Karpas-422 (cell line): ENCODE measurements at places on chromosomes 2 and 18.

DNA sequence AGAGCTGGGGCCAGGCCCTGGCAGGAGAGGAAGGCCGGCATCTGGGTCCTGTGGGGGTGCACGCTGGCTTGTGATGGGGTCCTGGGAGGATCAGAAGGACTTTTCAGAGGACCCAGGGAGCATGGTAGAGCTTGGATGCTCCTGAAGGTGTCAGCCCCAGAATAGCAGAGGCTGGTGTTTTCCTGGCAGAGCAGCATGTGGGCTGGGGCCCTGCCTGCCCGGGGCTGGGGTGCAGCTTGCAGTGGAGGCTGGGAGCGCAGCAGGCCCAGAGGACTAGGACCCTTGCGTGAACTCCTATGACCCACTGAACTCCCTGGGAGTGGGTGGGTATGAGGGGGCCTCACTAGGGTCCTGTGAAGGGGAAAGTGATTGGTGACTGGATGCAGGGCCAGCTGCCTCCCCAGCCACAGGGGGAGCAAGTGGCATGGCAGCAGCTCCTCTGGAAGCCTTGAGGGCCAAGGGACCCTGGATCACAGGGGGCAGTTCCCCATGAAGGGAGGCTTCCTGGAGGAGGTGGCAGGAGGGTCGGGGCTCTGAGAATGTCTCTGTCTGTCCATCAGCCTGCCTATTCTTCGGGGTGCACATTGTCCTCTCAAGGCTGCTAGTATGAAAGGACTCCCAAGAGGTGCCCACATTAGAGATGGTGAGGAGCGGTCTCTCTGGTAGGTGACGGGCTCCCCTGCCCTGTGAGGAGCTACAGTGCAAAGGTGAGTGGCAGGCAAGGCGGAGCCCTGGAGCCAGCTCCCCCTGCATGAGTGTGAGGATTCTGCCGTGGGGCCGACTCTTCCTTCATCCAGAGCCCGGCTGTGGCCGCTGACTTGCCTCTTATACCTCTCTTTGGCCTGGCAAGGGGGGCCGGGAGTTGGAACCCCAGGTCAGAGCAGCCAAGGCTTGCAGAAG, 249.0 kb downstream of the DYSF start:
- DNase-seq, result no peak

DNA sequence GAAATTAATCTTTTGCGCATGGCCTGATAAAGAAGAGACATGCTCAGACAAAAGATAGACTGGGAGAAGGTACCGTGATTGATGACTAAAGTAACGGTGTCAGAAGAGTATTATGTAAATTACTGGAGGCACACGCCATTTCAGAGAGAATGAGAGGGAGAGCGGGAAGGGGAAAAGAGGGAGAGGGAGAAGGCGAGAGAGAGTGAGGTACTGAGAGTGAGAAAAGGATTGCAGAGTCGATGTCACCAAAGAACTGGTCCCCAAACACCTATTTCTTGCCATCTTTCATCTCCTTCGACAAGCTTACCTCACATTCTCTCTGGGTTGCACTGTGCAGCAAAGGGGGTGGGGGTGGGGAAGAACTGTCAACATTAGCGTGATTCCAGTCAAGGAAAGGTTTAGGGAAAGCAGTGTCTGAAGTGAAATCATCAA, 673.7 kb downstream of the BCL11A start:
- DNase-seq, result no peak

- no peak for DNase-seq
These were observed 73.6 kb upstream of the CYP1B1 start for GRCh38 chr2:38149531-38149930.

GRCh38 chr2:238143239-238143951, 4.9 kb downstream of the KLHL30 start:
- no peak for DNase-seq

- DNase-seq, result no peak
These were observed 80.4 kb downstream of the CELF4 start for GRCh38 chr18:37484983-37485834.

DNA sequence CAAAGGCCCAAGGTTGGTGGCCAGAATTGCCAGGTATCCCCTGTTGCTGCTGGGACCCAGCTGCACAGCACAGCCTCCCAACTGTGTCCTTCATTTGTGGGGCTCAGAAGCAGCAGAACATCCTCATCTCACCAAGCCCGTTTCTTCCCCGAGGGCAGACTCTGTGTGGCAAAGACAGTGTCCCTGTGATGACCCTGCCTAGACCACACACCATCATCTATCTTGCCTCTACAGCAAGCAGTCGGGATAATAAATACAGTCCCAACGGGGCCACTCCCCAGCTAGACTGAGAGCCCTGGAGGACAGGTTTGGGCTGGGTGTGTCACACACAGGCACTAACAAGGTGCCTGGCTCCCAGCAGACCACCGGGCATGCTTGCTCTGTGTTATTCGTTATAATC, 93.4 kb downstream of the PTGR3 start:
- DNase-seq, result no peak
